ENCODE measurements at places on chromosomes 3 and 15.
A peak's percentile ranks its signal among the peaks of the same experiment; 100 is the strongest.

DNA sequence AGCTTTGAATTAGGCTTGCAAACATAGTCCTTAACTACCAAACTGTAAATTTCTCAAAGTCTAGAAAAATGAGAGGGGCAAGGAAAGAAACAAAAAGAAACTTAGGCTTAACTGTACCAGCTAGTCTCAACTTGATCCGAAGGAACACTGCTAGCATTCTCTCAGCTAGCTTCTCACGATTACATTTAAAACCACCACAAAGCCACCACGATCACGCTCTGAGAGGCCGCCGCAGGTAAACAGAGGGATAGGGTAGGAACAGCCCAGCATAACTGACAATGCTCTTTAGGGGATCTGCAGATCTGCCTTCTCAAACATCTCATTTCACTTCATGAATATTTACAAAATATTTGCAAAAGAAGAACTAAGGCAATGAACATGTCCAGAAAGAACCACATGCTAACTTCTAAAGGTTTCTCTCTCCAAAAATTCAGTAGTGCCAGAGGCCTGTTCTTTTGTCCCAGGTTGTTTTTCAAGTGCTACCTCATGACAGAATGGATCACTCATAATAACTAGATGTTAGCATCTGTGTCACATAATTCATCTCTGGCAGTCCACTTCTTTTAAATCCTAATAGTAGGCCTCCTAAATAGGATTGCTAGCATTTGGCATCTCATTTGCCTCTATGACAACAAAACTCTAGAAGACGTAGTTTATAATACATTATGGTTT is 18.9 kb downstream of the VGLL4 start:
- DNase-seq = no peak

GRCh38 chr3:32709346-32709745 is 24.4 kb downstream of the CNOT10 start:
- no peak for DNase-seq

DNA sequence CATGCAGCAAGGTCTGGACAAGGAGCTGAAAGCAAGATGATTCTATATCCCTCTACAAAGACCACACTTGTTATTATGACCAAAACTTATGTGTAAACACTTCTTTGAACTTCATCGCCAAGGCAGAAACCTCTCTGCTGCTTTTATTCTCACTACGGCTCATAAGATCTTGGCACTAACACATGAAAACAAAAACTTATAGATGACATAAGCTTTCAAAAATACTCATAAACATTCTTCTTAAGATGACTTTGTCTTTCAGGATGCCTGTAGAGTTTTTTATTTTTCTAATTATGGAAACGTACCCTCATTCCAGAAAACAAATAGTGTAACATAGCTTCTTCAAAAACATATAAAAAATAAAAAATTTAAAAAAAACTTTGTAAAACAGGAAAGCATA is 12.5 kb upstream of the C15orf61 start:
- peak; percentile 56 for DNase-seq

- peak; percentile 80 for DNase-seq
These were observed 3.4 kb upstream of the OGG1 start for GRCh38 chr3:9746330-9746729.

- peak; percentile 38 for DNase-seq
These were observed 199.9 kb downstream of the VGLL3 start for GRCh38 chr3:86790884-86791549.

DNA sequence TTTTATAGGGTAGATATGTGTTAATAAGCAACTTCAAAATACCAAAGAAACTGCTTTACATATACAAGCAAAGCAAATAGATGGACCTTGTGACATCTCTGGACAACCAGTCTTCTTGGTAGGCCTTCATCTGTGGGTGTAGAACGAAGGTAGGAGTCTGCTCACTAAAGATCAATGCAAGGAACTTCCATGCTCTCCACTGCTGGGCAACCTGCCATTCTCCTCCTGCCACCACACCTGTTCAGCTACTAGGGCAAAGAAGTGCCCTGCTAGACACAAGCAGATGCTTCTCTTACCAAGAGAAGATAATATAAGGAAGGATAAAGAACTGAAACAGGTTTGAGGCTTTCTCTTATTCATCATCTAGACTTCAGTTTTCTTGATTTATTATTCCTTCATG is 12.6 kb downstream of the PPARG start:
- no peak for DNase-seq

DNA sequence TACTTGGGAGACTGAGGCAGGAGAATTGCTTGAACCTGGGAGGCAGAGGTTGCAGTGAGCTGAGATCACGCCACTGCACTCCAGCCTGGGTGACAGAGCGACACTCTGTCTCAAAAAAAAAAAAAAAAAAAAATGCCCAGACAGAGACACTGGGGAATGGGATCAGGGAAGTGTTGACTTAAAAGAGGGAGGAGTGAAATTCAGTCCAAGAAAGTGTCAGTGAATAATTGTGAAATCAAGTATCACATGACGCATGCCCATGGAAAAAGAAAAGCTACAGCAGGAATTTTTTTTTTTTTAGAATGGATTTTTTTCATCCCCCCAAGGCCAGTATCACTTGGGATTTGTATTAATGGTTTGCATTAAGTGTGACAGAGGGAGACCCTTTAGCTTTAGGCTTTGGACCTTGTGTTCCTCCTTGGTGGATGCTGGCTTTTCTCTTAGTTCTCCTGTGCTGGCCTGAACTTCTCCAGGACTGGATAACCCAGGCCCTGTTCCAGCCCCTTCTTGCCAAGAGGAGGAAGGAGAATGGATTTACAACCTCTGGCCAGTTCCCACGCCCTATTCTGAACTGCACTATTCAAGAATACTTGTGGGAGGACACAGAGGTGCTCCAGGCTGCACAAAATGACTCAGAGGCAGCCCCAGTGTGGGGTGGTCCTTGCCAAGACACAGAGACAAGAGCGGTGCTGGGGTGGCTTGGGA is 36.7 kb upstream of the ZNF774 start:
- peak; percentile 42 for DNase-seq

- no peak for DNase-seq
These were observed 13.6 kb downstream of the MELTF start for GRCh38 chr3:197015790-197016736.

DNA sequence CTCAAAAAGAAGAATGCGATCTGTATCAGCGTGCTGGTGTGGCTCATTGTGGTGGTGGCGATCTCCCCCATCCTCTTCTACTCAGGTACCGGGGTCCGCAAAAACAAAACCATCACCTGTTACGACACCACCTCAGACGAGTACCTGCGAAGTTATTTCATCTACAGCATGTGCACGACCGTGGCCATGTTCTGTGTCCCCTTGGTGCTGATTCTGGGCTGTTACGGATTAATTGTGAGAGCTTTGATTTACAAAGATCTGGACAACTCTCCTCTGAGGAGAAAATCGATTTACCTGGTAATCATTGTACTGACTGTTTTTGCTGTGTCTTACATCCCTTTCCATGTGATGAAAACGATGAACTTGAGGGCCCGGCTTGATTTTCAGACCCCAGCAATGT is 1.3 kb downstream of the P2RY1 start:
- DNase-seq = no peak

GRCh38 chr3:52458031-52458760 is 2.8 kb downstream of the NISCH start:
- DNase-seq = no peak

- no peak for DNase-seq
These were observed 17.0 kb downstream of the SOX2 start for GRCh38 chr3:181728470-181729340.

DNA sequence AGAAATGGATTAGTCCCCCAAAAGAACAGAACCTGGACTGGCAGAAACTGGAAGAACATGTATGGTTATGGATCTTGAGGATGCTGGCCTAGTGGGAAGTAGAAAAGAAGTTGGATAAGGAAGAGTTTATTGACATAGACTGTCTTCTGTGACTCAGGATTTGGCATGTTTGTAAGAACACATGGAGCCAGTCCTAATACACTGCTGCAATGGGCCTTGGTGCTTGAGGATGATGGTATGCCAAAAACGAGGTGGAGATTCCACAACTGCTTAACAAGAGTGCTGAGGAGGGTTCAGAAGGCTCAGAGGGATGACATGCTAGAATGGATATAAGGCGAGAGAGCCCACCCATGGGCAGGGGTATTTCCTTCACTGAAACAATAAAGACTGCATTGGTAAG is 22.4 kb downstream of the LZTFL1 start:
- DNase-seq = peak; percentile 35

GRCh38 chr15:60798821-60799220 is 319.9 kb upstream of the ICE2 start:
- DNase-seq = peak; percentile 75

DNA sequence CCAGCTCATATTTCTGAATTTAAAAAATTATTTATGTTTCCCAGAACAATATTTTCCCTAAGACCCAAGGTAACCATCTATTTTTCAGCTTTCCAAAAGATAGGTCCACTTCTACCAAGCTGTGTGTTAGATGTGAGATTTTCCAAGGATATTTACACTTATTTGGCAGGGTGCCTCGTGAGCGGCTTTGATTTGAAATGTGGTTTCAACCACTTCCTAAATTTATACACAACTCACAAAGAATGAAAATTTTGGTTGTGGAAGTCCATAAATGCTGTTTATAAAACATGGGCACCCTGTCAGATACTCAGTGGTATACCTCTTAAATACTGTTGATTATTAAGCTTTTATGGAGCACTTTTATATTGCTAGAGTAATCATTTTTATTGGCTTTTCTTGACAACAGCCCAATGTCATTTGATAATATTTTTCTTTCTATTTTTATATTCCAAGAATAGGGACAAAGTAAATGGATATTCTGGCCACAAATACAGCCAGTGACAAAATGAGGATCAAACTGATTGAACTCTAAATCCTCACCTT is 57.6 kb downstream of the GAP43 start:
- DNase-seq = peak; percentile 34

GRCh38 chr15:57323299-57323805 is 53.0 kb upstream of the CGNL1 start:
- DNase-seq = no peak

DNA sequence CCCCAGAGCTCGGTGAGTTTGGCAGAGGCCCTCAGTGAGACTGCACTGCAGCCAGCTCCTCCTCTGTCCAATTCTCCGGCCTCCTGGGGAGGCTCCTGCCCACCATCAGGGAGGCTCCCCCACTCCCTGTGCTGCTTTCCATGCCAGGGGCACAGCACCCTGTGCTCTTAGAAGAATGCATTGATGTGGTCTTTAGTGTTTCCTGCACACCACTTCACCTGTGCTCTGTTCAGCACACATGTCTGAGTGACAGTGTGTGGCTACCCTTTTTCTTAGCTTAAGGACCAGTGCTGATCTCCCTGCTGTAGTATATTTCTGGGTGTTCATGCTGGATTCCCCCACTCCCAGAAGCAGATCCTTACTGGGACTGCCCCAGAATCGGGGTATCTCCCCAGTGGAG is 36.2 kb upstream of the PRR20G start:
- no peak for DNase-seq

GRCh38 chr15:47820057-47820746 is 102.9 kb downstream of the SEMA6D start:
- peak; percentile 34 for DNase-seq

- DNase-seq = no peak
These were observed 16.2 kb downstream of the ZNF592 start for GRCh38 chr15:84764585-84764984.

GRCh38 chr3:112925969-112926368 is 48.9 kb downstream of the CD200R1 start:
- no peak for DNase-seq

DNA sequence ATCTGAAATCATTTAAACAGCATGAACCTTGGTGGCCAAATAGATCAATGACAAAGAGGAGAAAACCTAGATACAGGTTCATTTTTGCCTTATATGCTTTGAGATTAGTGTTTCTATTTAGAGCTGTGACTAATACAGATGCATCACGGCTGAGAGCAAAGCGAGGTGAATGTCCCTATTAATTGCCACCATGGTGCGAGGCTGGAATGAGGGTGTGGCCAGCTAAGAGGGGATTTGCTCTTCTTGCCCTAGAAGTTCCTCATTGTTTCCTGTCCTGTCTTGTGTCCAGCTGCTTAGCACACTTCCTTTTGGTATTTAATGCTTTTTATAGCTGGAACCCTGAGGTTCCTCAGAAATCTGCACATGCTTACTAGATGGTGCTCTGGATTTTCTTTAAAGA is 339.1 kb upstream of the RGMA start:
- DNase-seq = peak; percentile 12

Data from fibroblast of skin of right biceps (primary cell).